ENCODE measurements at places on chromosomes 16 and 17.

GRCh38 chr17:48187872-48188608, 80.5 kb downstream of the SNX11 start:
- no peak for DNase-seq

DNA sequence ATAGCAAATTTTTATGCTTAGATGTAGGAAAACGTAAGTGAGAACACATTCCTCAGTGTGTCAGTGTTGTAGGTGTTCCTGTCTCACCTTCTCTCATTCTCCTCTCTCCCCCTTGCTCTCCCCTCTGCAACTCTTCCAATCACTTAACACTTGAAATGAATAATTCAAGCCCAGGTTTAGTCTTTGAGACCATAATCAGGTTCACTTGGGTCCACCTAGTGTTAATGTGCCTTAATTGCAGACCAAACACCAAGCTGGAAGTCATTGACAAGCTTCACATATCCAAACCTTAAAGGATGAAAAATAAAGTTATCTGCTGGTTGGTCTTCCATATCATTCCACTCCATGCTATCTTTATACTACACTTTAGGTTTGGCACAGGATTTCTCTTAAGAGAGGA, 37.0 kb downstream of the STXBP4 start:
- no peak for DNase-seq

- no peak for DNase-seq
Measured at GRCh38 chr16:89602273-89602951, 11.0 kb upstream of the DPEP1 start.

DNA sequence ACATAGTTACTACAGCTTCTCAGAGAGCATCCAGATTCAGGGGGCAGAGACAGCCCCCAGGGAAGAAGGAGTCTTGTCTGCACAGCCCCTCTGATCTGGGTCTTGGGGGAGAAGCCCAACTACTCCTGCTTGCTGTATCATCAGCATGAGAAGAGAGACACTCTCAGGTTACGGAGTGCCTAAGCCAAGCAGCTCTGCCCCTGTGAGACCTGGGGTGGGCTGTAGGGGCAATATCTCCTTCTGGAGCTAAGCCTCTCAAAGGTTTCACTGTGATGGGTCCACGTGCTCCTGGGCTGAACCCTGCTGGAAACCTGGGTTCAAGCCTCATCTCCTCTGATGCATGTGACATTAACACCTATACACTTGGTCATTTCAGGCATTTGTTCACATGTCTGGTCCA, 123.2 kb downstream of the CPPED1 start:
- no peak for DNase-seq

GRCh38 chr17:57985675-57985974, 2.4 kb downstream of the VEZF1 start:
- no peak for DNase-seq

GRCh38 chr16:81758376-81758775, 20.7 kb upstream of the PLCG2 start:
- no peak for DNase-seq

GRCh38 chr16:73124097-73124652, 76.2 kb upstream of the ZFHX3 start:
- DNase-seq, result no peak

DNA sequence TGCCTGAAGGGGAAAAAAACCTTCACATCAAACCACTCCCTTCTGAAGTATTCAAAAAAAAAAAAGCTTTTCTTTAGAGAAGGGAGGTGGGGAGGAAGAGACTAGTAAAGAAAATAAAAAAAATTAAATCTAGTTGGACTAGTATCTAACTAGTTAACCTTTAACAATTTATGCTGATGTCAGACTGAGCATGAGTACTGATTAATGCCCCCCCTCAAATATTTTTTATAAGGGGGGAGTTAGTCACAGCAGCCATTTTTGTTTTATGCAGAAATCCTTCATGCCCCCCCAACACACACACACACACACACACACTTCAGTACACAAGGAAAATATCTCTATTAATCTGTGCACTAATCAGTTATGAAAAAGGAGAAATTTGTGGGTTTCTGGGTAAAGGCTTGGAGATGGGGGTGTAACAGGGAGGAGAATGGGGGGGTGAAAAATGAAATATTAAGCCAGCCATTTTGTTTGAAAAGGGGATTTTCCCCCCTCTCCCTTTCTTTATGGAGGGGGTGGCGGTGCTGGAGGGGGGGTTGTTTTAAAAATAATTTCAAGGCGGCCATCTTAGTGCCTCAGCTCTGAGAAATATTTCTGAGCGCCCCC, 4.7 kb upstream of the CHD3 start:
- DNase-seq, result peak; percentile 72

DNA sequence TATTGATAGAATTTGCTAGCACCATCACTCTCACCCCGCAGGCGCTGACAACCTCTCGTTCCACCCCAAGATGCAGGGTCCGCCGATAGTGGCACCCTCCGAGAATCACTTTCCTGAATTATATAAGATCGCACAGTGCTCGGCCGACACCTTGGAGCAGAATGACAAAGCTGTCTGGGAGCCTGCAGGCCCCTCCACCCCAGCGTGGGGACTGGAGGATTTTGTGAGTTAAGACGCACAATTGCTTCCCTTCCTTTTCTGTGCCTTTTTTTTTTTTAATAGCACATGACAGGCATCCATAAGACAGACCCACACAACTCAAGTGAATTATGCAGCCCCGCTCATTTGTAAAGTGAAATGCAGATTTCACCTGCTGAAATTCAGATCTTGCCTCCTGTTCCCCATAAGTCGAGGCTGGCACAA, 155.3 kb downstream of the C16orf78 start:
- no peak for DNase-seq

DNA sequence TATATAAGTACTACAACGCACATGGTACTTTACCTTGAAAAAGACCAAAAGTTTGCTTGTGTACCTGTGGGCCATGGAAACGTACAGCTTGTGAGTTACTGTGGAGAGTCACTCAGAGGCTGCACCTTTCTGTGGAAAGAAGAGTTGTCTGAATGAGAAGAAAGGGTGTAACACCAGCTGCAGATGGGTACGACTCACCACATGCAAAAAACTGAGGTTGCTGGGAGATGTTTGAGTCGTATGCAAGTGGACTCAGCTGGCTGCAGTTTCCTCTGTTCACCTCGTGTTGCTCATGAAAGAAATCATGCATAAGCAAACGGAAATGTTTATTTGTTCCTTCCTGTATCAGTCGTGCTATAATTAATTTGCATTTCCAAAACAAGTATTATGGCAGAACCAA, 22.4 kb upstream of the DYNLRB2 start:
- DNase-seq, result no peak

GRCh38 chr16:64225036-64225435, 896.8 kb downstream of the CDH11 start:
- DNase-seq, result no peak

- no peak for DNase-seq
Measured at GRCh38 chr16:11128211-11129141, 127.5 kb downstream of the SOCS1 start.

- no peak for DNase-seq
Measured at GRCh38 chr16:987906-988305, 6.3 kb downstream of the SOX8 start.

GRCh38 chr17:77609553-77610517, 348.7 kb upstream of the TNRC6C start:
- DNase-seq, result no peak

DNA sequence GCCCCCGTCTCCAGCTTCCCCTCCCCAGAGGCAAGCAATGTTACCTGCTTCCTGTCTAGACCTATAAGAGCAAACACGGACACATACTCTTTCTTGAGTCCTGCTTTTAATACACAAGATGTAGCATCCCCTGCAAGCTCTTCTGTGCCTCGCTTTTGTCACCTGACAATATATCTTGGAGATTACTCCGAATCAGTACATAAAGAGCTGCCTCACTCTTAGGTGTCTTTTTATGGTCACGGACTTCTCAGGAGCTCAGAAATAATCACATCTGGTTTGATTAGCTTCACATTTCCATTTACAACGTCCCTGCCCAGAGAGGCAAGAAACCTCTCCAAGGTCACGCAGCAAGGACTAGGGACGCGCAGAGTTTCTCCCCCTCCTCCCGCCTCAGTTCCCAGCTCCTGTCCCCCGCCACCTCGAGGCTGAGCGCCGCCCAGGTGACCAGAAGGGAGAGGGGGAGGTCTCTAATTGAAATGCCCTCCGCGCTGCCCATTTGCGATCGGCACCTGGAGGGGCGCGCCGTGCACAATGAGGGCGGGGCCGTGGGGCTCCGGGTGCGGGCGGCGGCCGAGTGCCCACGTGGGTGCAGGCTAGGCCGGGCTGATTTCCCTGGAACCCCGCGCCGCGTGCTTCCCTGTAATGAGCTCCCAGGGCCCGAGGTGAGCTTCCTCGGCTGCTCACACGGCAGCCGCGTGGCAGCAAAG, 13.8 kb upstream of the SEZ6 start:
- no peak for DNase-seq

DNA sequence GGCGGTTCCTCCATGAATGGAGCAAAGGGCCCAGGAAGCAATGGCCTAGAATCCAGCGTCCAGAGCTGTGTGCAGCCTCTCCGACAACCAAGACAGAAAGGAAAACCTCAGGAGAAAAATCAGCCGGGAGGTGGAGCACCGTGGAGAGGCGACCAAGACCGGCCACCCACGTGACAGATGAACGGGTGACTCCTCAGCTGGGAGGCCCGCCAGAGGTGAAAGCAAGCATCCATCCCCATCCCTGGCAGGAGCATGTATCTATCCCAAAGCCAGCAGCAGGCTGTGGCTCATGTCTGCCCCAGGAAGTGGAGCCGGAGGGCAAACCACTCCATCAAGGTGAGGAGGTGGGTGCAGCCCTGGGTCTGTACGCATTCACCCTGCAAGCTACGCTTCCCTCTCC, 52.1 kb downstream of the FOXL1 start:
- DNase-seq, result no peak

DNA sequence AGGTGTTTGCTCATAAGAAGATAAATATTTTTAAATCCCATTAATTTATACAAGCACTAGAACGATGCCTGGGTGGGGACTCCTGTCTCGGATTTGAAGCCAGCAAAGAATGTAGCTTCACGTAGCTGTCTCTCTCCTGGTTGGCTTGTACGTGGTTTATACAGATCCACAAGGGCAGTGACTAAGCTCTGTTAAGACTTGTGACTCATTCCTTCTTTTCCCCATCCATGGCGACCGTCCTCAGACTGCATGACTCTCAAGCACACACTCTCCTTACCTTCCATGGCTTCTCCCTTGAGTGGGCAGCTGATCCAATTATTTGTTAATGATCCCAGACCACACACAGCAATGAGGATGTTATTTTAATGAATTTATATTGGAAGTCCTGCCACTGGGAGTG, 679.7 kb upstream of the SOX9 start:
- DNase-seq, result no peak

GRCh38 chr17:13925579-13925978, 143.7 kb upstream of the COX10 start:
- DNase-seq, result no peak

DNA sequence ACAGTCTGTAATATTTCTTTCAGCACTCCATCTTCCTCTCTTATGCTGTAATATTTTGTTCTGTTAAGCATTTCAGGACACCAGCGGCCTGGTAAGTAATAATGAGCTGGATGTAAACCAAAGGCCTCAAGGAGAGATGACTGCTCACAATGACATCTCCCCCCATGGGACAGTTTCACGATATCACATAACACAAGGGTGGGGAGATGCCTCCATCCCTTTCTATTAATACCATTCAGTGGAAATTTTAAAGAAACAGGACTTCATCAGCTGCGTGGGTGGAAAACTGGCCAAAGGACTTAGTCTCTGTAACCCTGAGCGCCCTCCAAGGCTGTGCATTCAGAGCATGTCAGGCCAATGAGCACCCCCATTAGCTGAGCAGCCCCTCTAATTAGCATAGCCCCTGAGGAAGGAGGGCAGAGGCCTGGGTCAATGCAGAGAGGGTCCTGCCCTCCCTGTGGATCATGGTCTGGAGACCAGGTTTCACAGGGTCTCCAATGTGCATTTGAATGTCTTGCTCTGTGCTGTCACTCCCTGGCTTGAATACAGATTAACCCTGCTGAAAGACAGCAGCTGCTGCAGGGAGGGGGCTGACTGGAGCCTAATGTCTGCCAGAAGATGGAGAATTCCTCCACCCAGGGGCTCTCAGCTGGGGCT, 156.4 kb downstream of the HS3ST2 start:
- no peak for DNase-seq

GRCh38 chr17:78888941-78889518, 14.0 kb downstream of the CEP295NL start:
- DNase-seq, result peak; percentile 39

DNA sequence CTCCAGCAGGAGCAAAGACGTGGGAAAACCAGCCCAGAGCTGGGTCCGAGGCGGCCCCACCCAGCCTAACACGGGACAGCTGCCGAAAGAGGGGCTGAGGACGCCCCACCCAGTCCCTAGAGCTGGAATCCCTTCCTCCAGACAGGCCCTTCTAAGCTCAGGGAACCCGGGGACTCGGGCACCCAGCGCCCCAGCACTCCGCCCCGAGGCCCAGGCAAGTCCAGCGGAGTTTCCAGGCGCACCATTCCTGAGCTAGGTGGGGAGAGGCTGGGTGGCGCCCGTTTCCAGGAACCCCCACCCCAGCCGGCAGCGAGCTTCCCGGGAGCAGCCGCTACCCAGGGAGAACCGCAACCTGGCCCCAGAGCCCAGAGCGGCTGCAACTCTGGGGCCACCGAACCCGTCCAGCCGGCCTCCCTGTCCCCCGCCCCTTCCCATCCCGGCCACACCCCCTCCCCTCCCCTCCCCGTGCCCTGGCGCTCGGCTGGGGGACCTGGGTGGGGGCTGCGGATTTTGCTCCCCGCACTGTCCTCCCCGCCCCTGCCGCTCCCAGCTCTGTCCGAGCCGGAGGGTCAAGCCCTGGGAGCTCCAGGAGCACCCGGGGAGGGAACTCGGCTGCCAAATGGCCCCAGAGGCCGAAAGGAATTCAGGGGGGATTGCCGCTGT, 536 bp downstream of the TMC6 start:
- no peak for DNase-seq

- peak; percentile 93 for DNase-seq
Measured at GRCh38 chr17:35801583-35802224, 6.3 kb upstream of the MMP28 start.

- peak; percentile 38 for DNase-seq
Measured at GRCh38 chr17:19645734-19646201, 2.8 kb upstream of the ALDH3A2 start.

DNA sequence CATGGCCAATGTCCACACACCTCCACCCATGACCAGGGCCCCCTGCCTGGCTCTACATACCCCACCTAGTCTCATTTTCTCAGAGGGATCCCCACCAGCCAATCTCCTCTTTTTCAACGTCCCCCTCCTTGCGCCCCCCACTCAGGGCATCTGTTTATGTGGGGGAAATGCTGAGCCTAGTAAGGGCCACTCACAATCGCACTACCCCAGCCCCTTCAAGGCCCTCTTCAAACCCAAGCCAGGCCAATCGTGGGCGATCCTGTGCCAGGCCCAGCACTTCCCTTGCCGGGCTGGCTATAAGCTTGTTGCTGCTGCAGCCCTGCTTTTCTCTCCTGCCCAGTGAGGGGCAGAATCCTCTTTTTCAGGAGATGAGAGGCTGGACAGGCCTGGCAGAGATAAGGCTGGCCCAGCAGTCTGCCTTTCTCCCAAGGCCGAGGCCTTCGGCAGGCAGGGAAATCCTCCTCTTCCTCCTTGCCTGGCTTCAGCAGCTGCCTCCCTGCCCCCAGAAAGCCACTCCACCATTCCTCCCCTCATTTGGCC, 16.1 kb downstream of the HSD11B2 start:
- DNase-seq, result no peak
